NCI-H524 (cell line): ENCODE measurements at places on chromosomes 11 and 22.
A peak's percentile ranks its signal among the peaks of the same experiment; 100 is the strongest.

- no peak for DNase-seq
Measured at GRCh38 chr22:27132400-27132799, 475.0 kb downstream of the MIAT start.

DNA sequence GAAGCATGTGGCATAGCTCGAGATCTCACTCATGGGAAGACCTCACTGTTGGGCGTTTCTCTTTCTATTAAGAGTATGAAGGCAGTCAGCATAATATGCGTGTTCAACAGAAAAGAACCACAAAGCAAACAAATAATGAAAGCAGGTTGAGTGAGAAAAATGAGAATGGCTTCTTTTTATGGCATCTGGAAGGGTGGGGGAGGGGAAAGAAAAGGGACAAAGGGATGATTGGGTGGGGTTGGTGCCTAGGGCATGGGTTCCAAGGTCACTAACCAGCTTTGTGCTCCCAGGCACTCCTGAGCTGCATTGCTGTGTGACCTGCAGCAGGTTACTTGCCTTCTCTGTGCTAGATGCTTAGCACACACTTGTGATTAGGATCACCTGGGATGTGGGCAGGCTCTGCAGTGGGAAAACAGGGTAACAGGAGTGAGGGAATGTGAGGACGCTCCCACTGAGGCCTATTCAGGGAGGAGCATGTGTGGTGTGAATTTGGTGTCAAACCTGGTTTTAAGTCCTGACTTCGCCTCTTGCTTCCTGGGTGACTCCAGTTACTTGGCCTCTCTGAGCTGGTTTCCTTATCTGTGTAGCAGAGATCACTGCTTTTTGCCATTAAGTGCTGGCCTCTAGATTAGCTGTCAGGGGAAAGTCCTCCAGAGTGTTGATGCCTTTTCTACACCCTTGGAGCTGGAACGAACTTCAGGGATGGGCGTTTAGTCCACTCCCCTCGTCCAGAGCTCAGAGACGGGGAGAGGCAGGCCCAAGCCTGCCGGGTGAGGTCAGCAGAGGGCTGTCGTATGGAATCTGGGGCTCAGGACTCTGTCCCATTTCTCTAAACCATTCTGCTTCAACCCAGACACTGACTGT is 74.8 kb downstream of the KIAA1671 start:
- DNase-seq = no peak

- no peak for DNase-seq
Measured at GRCh38 chr11:33089776-33090175, 50.4 kb downstream of the TCP11L1 start.

DNA sequence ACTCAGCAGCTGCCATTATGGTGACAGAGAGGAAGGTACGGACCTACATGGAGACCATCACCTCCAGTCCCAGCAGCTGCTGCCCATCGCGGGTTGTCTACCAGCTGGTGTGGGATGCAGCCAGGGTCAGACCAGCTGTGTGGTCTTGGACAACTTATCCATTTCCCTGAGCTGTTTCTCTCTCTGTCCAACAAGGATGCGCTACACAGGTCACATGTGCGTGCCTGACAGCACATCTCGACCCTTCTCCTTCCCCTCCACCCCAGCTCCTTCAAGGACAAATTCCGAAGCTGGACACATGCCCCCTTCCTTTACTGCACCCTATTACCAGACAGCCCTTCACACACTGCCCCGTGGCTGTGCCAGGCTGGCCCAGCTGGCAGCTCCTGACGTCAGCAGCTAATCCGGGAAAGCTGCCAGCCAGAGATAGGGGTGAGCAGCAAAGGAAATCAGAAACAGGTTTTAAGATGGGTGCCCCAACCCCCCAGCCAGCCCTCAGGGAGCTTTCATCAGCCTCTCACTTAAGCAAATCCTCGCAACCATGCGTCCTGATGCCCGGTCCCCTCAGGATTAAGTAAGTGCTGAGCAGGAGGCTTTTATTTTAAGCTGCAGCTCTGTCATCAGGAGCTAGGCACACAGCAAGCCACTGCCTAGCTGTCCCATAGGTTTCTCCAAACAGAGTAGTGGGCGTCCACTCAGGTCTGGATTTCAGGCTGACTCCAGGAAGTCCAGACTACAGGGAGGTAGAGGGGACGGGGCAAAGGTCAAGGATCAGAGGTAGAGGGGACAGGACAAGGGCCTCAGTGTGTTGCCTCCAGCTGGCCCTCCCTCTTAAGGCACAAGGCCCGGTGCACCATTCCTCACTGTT is 20.3 kb downstream of the TEF start:
- DNase-seq = peak; percentile 97

DNA sequence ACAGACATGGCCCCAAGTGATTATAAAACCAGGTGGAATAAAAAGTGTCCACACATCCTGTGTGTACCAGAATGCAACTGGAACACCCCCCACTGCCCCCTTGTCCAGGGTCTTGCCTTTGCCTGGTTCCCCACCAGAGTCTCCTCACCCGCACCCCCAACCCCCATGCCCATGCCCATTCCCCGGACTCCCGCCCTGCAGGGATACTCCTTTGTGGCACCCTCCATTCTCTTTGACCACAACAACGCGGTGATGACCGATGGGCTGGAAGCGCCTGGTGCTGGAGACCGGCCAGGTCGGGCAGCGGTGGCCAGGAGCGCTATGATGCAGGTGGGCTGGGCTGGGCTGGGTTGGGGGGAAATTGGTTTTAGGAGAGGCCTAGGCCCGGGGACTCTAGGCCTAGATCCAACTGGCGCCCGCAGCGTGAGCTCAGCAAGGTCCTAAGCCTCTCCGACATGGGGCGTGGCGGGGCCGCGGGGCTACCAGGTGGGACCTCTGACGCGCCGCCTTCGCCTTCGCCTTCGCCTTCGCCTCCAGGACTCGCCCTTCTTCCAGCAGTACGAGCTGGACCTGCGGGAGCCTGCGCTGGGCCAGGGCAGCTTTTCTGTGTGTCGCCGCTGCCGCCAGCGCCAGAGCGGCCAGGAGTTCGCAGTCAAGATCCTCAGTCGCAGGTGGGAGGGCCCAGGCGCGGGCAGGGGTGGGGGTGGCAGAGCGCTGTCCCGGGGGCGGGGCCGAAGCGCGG is 9.1 kb downstream of the RPS6KA4 start:
- no peak for DNase-seq

DNA sequence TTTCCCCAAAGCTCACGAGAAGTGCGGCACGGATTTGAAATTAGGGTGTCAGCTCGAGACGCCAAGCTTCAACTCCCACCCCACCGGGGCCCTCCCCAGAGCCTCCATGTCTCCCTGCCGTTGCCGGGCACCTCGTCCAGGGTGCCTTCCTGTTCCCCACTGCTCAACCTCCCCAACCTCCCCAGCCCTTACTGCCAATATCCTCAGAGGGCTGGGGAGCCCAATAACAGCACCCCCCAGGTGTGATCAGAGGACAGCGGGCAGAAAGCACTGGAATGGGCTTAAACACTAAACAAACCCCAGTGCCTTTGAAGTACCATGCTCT is 1336.4 kb downstream of the TBC1D22A start:
- no peak for DNase-seq

GRCh38 chr11:47607380-47607779 is 13.2 kb upstream of the C1QTNF4 start:
- DNase-seq = peak; percentile 65

DNA sequence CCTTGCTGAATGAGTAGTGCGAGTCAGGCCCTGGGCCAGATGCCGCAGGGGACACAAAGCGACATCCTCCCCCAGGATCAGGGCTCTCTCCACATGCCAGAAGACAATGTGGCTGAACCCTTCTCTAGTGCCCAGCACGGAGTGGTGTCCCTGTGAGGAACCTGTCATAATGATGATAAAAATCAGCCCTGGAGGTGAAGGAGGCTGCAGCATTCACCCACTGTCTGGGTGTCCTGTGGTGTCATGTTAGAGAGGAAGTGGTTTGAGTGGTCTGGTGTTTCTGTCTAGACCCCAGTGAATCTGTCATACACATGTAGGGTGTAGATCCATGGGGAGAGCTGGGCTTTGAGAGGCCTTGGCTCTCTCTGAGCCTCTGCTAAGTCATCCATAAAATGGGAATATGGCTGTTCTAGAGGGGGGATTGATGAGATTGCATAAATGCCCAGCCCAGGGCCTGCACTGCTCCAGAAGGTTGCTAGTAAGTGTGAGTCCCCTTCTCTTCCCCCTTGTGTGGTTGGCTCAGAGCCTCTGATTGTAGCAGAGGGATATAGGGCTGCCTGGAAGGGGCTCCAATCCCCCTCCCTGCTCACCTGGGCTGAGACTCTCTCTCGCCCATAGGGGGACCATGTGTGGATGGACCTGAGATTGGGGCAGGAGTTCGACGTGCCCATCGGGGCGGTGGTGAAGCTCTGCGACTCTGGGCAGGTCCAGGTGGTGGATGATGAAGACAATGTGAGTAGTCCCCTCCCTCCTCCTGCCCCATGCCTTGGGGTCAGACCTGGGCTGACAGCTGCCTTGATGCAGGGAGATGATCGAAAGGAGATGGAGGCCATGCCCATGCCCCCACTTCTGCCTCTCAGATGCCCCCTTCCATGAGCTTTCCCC is 14.3 kb downstream of the MYO7A start:
- no peak for DNase-seq

DNA sequence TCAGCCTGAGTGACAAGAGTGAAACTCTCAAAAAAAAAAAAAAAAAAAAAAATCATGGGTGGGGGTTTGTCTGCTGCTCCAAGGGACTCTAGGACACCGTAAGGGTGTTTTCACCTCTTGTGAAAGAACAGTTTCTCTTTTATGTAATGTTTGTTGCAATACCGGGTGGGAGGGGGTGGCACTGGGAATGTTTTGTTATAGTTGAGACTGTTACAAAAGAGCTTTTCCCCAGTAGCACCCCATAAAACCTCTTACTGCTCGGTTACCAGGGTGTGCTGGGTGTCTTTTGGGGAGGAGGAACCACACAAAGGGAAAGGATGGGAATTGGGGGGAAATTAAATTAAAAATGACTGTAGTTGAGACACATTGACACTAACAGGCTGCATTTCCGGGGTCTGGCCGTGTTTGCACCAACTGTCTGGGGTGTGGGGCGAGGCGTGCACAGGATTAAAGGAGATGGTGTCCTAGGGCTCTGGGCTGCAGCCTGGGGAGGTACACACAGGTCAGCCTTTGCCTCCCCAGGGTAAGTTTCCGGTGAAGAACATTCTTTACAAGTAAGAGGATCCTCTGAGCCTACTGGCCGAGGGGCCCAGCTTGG is 1.6 kb downstream of the NFAM1 start:
- DNase-seq = no peak

GRCh38 chr11:93766504-93766903 is 17.6 kb upstream of the MED17 start:
- DNase-seq = no peak
